ENCODE measurements at places on chromosomes 16 and 17.

- no peak for DNase-seq
Observed at GRCh38 chr16:12141073-12141951, 164.8 kb downstream of the SNX29 start.

DNA sequence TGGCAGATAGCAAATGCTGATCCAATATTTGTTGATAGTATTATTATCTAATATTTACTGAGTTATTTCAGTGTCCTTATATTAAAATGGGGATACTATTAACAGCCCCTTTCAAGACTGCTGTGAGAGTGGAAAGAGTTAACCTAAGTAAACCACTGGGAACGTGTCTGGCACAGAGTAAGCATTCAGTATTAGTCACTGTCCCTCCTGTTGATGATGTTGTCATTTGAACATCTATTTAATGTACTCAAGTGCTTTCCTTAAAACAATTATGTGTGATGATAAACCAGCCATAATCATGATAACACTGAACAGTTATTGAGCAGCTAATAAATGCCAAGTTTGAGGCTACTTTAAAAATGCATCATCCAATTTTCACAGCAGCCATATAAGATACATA lies 135.7 kb upstream of the XYLT1 start:
- no peak for DNase-seq

DNA sequence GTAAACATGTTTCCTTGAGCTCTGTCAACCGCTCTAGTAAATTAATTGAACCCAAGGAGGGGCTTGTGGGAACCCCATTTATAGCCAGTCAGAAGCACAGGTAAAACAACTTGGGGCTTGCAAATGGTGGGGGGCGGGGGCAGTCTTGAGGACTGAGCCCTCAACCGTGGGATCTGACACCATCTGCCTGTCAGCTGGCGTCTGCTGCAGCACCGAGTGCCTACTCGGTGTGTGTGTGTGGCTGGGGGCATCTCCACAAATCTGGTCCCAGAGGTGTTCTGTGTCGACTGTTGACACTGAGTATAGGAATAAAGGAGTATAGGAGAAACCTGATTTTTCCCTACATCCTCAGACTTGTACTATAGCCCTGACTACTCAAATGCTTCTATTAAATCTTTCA lies 20.6 kb downstream of the CREBBP start:
- no peak for DNase-seq

DNA sequence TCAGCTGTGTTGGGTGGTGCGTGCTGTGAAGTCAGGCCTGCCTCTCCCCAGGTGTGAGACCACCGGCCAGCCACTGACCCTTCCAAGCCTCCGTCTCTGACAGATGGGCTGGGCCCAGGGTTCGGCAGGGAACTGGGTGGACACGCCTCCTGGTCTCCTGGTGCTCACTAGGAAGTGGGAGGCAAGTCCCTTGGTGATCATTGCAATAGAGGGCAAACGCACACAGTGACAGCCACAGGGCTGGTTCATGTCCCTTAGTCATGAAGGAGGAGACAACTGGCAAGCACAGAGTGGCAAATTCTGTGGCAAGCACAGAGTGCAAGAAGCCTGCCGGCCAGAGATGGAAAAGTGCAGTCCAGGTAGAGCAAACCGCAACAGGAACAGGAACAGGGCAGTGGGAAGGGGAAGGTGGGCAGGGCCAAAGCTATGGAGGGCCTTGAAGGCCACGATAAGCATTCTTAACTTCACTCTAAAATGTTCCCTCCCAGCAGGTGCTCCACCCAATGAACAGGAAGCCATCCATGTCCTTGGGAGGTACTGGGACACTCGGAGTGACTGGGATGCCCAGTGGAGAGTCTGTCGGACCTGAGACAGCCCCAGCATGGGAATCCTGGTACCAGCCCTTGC lies 21.9 kb downstream of the USP7 start:
- DNase-seq: no peak

DNA sequence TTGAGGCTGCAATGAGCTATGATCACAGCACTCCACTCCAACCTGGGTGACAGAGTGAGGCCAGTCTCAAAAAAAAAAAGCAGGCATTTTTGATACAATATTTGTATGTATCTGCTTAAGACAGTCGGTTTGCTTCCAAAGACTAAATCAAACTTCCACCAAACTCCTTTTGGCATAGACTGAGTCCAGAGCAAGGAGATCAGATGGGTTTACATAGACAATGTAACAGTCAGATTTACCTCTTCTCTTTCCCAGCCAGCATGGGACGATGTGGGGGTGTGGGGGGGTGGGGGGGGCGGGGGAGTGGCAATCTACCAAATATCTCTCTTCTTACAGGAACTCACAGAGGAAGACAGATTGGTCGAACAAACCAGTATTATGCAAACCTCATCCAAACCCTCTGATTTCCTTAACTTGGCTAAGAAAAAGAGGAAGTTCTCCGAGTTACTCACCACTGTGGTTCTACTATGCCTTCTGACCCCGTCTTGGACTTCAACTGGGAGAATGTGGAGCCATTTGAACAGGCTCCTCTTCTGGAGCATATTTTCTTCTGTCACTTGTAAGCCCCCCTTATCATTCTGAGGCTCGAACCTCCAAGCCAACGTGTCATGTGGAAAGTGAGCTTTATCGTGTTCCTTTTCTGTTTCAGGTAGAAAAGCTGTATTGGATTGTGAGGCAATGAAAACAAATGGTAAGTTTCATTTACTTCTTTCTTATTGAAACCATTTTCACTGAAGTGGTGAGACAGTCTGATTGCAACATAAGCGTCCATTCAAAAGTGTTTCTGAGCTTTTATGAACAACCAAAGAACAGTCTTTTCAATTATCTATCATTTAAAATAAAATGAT lies at the start of gene MILR1:
MILR1 (plus strand) TSS at position 451 of the 848 bp plus-strand sequence; CDS start at position 505, 54 bp downstream.
- DNase-seq: no peak

DNA sequence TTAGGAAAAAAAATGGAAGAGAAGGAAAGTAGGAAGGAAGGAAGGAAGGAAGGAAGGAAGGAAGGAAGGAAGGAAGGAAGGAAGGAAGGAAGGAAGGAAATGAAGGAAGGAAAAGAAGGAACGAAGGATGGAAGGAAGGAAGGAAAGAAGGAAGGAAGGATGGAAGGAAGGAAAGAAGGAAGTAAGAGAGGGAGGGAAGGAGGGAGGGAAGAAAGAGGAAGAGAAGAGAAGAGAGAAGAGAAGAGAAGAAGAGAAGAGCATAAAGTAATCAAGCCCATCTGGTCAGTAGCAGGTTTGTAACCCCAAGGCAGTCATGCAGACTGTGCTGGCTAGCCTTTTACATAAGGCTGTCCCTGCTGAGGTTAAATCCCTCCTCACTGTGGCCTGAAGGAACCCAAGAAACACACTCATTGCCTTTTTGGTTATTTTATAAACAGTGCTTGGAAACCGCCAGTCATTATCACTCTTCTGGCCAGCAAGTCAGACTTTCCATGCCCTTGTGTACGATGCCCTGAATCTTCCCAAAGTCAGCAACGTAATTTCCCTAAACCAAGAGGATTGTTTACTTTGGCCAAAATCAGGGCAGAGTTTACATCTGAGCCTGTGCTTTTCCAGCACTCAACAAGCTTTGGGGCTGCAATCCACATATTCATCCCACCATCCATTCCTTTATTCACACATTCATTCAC lies 409.6 kb upstream of the MAF start:
- DNase-seq: no peak

DNA sequence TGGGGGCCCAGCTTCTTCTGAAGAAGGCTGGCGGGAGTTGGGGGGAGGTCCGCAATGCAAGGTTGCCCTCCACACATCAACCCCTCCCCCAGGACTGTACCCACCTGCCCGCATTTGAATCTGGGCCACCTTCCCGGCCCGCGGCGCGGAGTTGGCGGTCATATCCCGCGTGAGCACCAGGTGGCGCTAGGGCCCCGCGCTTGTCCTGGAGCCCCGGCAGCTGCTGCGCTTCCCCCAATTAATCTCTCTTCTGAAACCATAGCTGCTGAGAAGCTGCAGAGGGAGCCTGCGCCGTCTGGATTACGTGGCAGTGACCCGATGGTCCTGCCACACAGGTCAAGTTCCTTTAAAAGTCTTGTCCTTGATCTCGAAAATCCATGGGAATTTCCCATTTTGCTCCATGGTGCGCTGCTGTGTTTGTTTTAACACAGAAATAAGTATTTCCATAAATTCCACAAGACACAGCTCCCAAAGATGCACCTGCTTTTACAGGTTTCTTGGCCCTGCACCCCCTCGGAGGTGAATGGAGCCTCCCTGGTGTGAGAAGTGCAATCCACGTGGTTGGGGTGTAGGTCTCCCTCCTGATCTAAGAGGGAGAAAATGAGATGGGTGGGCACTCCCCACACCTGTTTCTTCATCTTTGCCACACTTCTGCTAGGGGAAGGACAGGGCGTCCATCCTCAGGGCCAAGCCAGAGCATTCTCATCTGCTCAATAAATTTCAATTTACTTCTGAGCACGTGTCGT lies 22.1 kb downstream of the COX4I1 start:
- peak; percentile 91 for DNase-seq

DNA sequence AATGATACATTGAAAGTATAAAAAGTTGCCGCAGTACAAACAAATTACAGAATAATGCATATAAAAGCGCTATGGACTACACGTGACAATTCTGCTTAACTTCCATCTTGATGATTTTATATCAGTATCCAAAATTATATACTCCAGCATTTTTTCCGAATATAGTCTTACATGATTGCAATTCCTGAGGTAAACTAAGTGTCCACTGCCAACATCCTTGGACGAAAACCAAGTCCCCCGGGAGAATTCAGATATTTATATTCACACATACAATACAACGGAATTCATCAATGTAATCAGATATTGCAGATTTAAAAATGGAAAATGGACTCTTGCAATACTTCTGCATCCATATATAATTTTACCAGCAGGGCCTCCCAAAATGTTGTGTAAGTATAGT lies 8.9 kb upstream of the MYH11 start:
- DNase-seq: no peak

DNA sequence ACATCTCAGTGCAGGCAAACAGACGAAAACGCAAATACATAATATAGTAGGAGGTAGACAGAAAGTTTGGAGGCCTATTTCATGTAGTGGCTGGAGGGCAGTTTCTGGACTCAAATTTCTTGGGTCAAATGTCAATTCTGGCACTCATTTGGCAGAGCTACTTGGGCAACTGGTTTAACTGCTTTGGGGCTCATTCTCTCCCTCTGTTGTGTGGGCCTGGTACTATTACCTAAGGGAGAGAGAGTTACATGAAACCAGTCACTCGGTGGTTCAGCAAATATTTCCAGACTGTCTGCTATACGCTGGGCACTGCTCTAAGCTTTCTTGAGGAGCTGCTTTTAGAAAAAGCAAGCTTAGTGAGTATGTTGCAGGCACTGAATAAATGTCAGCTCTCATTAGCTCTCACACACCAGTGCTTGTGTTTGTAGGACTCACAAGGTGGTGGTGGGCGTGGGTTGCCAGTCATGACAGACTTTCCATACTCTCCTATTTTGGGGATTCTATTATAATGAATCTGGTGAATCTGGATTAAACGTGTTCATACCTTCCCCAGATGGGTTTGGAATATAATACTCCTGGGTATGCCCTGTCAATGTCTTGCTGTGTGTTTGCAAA lies 1.8 kb upstream of the SHISA9 start:
- DNase-seq: peak; percentile 68

GRCh38 chr16:88622866-88623265 lies 15.5 kb upstream of the IL17C start:
- DNase-seq: no peak

GRCh38 chr16:25045696-25046381 lies 30.7 kb upstream of the ARHGAP17 start:
- DNase-seq: no peak

DNA sequence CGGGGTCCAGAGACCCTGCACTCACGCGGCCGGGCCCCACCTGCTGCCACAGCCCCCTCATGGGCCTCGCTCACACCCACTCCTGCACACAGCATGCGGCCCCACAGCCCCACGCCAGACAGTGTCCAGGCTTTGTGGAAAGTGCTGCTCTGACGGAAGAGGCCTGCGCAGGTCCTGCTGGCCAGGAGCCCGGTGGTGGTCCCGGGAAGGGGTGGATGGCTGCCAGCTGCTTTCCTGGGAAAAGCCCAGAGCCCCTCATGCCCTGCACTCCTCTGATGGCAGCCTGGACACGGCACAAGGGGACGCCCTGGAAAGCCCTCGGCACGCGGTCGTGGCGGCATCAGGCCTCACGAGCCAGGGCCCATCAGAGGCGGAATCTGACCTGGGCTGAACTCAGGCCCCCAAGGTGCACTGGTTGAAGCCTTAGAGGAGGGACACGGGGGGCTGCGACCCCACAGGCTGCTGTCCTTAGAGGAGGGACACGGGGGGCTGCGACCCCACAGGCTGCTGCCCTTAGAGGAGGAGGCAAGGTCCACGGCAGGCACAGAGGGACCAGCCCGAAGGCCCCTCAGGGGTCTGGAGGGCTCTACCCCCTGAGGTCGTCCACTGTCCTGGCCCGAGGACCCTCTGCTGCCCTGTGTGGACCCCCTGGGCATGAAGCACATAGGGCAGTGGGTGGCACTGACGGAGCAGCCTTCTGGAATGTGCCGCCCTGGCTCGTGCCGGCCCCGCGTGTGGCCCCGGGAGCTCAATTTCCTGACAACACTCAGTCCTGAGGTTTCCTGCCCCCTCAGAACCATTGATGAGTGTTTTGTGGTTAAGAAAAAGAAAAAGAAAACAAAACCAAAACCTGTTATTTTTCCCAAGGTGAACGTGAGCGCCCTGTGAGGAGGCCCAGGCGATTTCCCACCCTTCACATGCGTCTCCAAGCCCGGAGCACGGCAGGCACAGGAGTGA lies 22.1 kb downstream of the SOX8 start:
- no peak for DNase-seq

- no peak for DNase-seq
Observed at GRCh38 chr17:13421581-13422130, 180.1 kb downstream of the HS3ST3A1 start.

GRCh38 chr17:38512473-38513058 lies 84.3 kb downstream of the ARHGAP23 start:
- DNase-seq: no peak

DNA sequence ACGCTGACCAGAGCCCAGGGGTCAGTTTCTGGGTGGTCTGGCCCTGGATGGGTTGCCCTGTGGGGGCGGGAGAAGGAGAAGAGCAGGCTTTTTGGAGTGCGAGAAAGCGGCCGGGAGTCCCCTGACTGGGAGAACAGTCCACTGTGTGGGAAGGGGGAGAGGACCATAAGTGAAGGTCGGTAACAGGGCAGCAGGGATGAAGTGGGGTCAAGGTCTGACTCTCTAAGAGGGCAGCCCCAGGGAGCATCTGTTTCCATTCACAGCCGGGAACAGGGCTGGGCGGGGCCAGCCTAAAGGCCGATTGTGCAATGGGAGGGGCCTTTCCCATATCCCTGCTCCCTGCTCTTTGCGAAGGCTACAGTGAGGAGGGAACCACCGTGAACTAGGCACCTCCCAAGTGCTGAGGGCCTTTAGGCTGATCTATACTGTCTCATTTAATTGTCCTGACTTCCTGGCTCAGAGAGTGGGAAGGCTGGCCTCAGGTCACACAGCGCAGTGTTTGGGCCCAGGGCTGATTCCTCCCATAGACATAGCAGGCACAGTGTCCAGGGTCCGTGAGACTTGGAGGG lies 10.4 kb upstream of the WFDC1 start:
- peak; percentile 71 for DNase-seq
